ENCODE measurements at places on chromosomes 4 and X.

DNA sequence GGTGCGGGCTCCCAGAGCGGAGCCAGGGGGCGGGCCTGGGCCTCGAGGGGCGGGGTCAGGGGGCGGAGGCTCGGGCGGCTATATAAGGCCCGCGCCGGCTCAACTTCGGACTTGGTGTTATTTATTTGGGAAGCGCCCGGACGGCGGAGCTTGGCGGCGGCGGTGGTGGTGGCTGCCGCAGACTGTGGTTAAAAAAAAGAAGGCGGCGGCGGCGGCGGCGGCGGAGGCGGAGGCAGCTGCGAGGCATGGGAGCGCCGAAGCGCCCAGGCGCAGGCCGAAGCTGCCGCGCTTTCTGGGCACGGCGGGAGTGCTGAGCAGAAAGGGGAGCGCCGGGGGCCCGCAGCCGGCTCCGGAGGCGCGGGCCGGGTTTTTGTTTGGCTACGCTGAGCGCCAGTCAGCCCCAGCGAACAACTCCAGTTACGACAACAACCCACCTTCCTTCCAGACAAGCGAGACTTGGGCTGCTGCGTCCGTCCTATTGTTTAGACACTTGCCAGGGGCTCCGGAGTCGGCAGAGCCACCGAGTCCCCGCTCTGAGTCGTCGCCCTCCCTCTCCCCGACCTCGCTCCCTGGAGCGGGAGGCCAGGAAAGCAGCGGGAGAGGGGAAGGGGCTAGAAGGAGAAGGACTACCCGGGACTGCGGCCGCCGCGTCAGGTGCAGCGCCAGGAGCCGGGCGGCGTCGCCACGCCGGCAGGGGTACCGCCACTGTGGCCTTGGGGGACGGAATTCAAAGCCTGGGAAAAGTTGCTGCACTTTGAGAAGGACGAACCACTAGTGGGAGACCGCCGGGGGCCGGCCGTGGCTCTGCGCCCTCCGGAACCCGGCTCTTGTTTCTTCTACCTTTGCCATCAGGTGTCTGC, at the start of gene SLIT2:
SLIT2 (plus strand) TSS at position 110 of the 860 bp plus-strand sequence. CDS start 1,911 bp downstream, outside the sequence.
- peak; percentile 72 for DNase-seq

DNA sequence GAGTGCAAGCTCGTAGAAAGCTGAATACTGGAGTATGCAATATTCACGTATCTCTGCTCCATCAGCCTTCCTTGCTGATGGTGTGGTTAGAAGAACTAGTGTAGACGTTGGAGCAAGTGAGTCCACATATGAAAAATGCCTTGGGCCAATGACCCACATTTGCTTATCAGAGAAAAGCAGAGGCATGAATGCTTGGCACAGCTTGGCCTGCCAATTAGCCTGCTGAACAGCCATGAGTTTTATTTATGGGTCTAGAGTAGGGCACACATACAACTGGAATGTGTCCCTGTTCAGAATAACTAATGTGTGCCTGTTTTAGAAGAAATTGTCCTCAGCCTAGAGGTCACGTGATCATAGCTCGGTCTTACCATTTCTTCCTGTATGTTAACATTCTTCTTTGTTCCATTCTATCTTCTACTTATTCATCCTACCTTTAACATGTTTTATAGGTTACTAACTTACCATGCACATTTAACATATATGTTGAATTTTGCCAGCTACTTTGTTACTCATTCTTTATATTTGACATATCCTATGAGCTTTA, 432.7 kb upstream of the AADAT start:
- no peak for DNase-seq

DNA sequence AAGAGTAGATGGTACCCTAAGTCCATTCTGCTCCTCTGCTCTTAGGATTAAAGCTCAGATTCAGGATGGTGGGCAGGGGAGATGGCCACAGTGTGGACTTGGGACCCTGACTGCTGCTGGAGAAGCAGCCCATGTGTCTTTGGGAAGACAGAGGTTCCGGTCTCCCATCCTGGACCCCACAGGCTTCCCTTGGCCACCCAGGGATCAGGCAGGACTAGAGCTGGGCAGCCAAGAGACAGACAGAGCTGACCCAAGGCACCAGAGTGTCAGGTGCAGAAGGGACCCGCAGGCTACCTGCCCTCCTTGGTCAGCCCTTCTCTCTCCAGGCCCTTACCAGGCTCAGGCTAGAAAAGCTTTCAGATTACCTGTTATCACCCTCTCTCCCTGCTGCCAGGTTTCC, 25.7 kb upstream of the SHROOM4 start:
- DNase-seq = no peak

- DNase-seq = no peak
These were observed 34.4 kb upstream of the TET2 start for GRCh38 chr4:105112274-105112673.

GRCh38 chr4:82063017-82063416, 310.8 kb downstream of the HNRNPD start:
- no peak for DNase-seq

DNA sequence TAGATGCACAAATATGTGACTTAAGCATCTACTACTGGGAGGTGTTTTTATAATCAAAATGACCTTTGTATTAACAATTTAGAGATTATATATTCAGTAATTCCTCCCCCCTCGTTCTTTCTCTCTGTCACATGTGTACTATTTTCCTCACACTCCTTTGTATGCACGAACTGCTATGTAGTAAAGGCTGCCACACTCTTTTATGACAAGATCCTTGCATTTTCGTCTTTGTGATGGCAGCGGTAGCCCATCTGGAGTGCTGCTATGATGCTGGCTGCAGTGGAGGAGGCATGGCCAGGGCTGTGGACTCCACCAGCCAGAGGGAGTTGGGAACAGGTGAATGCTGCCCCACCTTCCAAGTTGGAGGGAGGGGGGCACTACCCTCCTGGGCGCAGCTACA, 216.3 kb downstream of the NSUN7 start:
- no peak for DNase-seq

DNA sequence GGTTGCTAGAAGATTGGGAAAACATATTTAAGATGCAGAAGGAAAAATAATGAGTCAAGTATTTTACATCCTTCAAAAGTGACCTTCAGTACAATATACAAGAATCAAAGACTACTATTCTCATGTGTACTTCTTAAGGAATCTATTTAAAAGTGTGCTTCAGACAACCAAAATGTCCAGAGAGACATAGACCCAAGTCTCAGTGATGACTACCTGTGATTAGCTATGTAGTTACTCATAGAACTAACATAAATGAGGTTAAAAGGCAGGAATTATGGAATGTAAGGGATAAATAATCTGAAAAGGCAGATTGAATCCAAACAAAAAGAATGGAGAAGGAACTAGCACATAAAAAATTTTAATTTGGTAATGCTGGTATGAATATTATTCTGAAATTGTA, 634.7 kb upstream of the FAM241A start:
- DNase-seq = no peak

DNA sequence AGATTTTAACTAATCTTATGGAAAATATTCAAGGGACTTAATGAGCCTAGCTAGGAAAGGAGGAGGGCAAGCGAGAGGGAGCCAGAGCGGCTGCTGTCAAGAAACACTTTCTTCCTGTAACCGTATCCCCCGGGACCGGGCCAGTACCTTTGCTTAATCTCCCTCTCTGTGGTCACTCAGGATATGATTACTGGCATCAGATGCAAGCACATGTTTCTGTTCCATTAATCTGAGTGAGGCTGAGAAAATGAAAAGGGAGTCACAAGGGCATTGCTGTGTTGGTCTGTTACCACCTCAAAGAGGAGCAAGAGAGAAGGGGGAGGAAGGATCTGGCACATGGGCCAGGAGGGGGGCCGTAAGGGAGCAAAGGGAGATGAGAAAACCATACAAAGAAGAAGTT, 356.7 kb upstream of the GATB start:
- no peak for DNase-seq

- no peak for DNase-seq
These were observed 162.5 kb upstream of the BCOR start for GRCh38 chrX:40260146-40260747.

DNA sequence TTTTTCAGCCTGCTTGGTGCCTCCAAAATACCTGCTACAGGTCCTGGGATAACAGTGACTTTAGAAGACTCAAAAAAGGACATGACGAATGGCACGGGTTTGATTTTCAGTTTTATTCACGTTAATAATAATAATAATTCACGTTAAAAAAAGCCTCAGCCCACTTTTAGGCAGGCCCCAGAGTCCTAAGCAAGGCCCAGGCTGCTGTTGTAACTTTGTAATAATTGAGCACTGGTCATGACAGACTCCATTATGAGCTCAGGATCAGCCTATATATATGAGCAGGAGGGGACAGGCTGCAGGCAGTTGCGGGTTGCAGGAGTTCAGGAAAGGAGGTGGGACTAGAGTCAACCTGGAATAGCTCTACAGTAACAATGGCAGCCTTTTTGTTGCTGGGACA, at the start of gene TMEM31:
TMEM31 (plus strand) TSS at position 301 of the 400 bp plus-strand sequence. CDS start 1,350 bp downstream, outside the sequence.
- no peak for DNase-seq

GRCh38 chr4:182923796-182924340, 6.7 kb upstream of the DCTD start:
- no peak for DNase-seq

DNA sequence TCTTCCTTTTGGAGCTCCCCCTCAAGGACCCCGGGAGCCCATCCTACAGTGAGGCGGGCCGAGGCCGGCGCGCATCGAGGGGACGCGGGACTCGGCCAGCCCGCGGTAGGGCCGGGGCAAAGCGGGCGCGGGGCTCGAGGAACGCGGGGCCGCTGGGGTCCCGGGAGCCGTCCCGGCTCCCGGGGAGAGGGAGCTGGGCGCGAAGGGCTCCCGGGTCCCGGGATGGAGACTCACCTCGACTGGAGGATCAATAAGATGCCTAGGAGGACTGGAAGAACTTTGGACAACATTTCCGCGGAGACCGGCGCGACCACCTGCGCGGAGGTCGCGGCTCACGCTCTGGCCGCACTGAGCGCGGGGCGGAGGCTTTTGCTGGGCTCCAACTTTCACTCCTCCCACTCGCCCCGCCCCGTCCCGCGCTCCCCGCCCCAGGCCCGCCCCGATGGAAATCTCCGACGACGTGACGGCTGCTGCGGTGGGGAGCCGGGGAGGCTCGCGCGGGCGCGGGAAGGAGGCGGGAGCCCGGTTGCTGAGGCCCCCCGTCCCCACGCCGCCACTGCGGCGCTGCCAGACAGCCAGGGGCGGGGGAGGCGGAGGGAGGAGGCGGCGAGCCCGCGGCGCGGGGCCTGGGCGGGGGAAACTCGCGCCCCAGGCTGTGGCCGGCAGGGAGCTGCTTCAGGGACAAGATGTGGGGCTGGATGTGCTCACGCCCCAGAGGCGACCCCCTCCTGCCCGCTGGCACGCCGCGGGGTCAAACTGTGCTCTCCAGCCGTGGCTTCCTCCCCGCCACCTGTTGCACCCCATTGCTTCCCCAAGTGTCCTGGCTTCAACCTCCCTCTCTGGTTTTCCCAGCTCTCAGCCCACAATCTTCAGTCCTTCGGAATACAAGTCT, at the start of gene GABRE:
GABRE (minus strand) TSS at position 341 of the 892 bp plus-strand sequence; CDS start at position 290, 51 bp downstream.
- no peak for DNase-seq

- DNase-seq = no peak
These were observed 7.6 kb downstream of the SEPTIN11 start for GRCh38 chr4:76957004-76957738.

DNA sequence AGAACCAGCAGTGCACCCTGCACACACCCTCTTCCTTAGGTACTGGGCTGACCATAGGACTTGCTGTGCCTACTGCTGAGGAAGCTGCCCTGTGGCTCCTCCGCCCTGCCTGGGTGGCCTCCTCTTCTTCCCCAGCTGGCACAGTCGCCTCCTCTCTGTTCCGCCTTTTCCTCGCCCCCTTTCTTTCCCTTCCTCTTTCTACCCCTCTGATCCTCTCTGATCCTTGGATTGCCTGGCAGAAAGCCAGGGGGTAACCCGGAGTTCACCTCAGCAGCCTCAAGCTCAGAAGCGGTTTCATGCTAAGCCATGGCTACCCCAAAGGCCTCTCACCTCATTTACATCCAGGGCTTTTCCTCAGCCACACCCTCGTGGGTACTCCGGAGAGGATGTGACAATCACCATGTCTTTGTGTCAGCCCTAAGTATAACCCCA, 136.2 kb downstream of the SMIM20 start:
- no peak for DNase-seq

DNA sequence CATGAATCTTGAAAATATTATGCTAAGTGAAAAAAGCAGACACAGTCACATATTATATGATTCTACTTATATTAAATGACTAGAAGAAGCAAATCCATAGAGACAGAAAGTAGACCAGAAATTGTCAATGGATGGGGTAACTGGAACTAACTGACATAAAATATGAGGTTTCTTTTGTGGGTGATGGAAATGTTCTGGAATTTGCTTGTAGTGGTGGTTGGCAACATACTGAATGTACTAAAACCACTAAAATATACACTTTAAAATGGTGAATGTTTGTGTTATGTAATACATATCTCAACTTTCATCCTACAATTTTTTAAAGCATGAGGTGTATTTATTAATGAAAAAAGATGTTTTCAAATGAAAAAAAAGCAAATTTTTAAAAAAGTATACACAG, 14.7 kb downstream of the CNOT6L start:
- DNase-seq = no peak

DNA sequence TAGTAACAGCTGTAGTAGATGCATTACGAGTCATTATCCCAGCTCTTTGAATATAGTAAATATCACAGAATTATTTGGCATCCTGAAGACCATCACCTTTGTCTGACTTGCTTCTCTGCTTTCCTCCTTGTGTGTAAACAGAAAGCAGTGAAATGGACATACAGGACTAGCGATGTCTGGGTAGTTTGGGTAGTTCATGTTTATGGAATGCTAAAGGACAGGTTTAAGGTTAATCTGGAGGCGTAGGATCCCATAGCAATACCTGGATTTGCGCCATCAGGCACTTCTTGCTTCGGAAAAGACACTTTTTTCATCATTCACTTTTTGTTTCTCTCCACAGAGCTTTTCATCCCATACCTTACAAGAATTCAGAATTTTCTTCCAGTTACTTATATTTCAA, 232.2 kb downstream of the GPAT3 start:
- no peak for DNase-seq

DNA sequence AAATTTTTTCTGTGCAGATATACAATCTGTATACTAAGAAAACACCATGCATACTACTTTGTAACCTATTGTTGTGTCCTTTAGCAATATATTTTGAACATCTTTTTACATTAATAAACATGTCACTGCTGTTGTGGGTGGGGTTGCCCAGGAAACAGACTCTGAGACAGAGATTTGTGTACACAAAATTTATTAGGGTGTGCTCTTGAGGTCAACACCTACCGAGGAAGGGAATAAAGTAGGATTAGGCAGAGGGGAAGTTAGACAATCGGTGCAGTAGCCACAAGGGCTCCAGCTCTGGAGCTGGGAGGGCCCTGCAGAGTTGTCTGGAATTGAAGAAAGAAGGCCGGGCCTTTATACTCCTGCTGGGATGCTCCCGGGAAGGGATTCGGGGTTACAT, 56.4 kb downstream of the CXorf58 start:
- DNase-seq = no peak

GRCh38 chrX:1493877-1494510, 41.3 kb upstream of the ASMTL start:
- DNase-seq = no peak

DNA sequence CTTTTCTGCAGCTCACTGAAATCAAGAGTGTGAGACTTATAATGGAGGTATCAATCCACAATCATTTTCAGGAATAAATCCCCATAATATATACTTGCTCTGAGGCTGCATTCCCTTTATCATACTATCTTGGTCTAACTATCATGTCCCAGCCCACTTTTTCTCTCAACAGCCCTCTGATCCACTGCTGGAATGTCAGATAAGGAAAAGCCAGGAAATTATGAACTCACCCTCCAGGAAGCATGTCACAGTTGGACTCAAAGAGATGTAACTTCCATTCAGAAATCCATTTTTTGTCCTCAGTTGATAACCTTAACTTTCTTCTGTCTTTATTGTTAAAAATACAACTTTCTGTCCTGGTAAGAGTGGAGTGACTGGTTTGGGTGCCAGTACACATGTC, 144.9 kb downstream of the PCDH19 start:
- DNase-seq = no peak
